NCI-H1436 (cell line): ENCODE measurements at places on chromosomes 1 and 21.

- no peak for DNase-seq
These were observed 51.2 kb upstream of the ADAM30 start for GRCh38 chr1:119947468-119947867.

DNA sequence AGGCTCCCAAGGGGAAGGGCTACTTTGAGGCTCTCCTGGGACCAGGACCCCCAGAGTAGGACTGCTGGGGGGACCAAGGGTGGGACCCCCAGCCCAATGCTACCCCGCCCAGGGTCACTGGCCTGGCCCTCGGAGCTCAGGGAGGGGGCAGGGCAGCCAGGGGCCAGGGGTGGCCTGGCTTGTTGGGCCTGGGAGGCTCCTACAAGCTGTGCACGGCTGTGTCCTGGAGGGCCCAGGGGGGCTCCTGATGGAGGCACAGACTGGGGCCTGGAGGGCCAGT, 2.2 kb downstream of the HES4 start:
- no peak for DNase-seq

DNA sequence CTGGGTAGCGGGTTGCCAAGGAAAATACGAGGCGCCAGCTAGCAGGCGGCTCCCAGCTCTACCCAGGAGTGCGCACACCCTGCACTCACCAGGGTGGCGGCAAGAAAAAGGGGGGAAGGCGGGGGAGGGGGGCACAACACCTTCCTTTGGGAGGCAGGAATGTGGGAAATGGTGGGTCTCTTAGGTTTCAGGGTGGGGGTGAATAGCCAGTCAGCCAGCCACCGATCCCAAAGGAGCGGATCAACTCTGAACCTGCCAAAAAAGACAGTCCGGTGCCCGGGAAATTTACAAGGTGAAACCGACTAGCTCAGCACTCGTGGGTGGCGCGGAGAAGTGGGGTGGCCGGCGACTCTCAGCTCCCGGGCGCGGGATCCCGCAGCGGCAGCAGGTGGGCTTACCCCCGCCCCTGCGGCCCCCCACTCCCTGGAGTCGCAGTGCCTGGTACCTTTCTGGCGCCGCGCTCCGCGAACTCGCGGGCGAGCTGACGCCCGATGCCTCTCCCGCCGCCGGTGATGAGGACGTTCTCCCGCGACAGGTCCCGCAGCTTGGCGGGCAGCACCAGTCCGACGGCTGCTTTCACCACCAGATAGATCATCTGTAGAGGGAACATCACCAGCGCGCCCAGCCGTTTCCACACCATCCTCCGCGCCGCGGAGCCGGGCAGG, 1.2 kb downstream of the DHRS3 start:
- no peak for DNase-seq

- no peak for DNase-seq
These were observed 21.3 kb downstream of the HTR6 start for GRCh38 chr1:19685994-19686393.

DNA sequence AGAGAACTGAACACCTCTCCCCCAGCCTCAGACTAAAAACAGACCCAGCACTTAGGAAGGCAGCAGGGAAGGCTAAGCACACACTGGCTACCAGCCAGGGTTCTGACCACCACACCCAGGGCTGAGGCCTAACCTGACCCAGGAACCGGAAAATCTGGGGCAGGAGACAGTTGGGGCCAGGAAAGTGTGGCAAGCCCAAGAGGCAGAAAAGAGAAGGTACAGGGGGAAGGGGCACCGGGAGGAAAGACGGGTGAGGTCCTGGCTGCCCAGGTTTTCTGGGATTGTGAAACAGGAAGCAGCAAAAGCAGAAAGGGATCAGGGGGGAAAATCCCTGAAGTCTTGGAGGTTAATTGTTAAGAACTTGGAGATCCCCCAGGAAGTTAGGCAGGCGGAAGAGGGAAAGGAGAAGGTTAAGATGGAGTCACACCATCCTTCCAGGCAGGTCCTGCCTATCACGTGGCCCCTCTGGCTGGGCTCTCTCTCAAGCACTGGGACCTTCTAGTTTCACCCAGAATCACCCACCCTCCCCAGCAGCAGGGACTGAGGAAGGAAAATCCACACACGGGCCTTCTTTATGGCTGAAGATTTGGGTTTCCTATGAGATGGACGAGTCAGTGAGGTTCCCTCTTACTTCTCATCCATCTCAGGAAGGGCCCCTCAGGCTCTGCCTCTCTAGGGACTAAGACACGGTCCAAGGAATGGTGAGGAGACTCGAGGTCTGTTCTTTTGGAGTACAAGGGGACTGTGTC, 2.6 kb downstream of the HDGF start:
- DNase-seq: no peak

GRCh38 chr21:31162079-31162699, 123.9 kb upstream of the KRTAP19-8 start:
- DNase-seq: no peak
